Mammary epithelial cell (primary cell): ENCODE measurements at places on chromosomes 5 and 9. TPM values are rescaled to one million over a fixed set of nuclear protein-coding genes. Genes with fewer than 3 reads are reported as not detected.

OTULINL gene
- 1.4 and 5.1 TPM in 2 replicates for total RNA-seq

SLC9A3 gene
- 1.0 and 1.2 TPM in 2 replicates for total RNA-seq

TAF11L10 gene
- not detected in 2 replicates for total RNA-seq

CDC20B gene
- total RNA-seq: not detected in 2 replicates

TBC1D2 gene
- 86.7 and 100 TPM in 2 replicates for total RNA-seq

C1QTNF2 gene
- not detected for total RNA-seq

PCDHGA5 gene
- total RNA-seq: 1.5 TPM

ANKRD34B gene
- not detected in 2 replicates for total RNA-seq

BTNL9 gene
- total RNA-seq: not detected

MLANA gene
- total RNA-seq: not detected

ZNF79 gene
- total RNA-seq: 16.8 TPM

SLC22A4 gene
- 2.0 TPM for total RNA-seq

ABLIM3 gene
- total RNA-seq: 36.1 and 38.6 TPM in 2 replicates

ECSCR gene
- total RNA-seq: not detected

FAM114A2 gene
- total RNA-seq: 23.5 and 36.0 TPM in 2 replicates

IFNK gene
- total RNA-seq: not detected

GGTA1 gene
- not detected for total RNA-seq

FBP1 gene
- 0.17 TPM for total RNA-seq

PROB1 gene
- total RNA-seq: 0.67 TPM

CENPP gene
- 3.5 and 7.5 TPM in 2 replicates for total RNA-seq

GAS1 gene
- total RNA-seq: 1.7 and 2.8 TPM in 2 replicates

GDA gene
- 0.08 TPM in 1 of 2 replicates, not detected in the other for total RNA-seq

ADAMTS2 gene
- total RNA-seq: 0.33 TPM

MELK gene
- total RNA-seq: 22.0 and 40.8 TPM in 2 replicates

SLC34A3 gene
- total RNA-seq: not detected in 2 replicates

CSF1R gene
- not detected in 2 replicates for total RNA-seq

ROPN1L gene
- total RNA-seq: 0.24 TPM in 1 of 2 replicates, not detected in the other

SLC6A3 gene
- not detected for total RNA-seq

FCN2 gene
- total RNA-seq: not detected in 2 replicates

SPAAR gene
- not detected in 2 replicates for total RNA-seq
